ENCODE measurements at places on chromosomes 2 and 18. TPM values are rescaled to one million over a fixed set of nuclear protein-coding genes. Genes with fewer than 3 reads are reported as not detected.

DNA sequence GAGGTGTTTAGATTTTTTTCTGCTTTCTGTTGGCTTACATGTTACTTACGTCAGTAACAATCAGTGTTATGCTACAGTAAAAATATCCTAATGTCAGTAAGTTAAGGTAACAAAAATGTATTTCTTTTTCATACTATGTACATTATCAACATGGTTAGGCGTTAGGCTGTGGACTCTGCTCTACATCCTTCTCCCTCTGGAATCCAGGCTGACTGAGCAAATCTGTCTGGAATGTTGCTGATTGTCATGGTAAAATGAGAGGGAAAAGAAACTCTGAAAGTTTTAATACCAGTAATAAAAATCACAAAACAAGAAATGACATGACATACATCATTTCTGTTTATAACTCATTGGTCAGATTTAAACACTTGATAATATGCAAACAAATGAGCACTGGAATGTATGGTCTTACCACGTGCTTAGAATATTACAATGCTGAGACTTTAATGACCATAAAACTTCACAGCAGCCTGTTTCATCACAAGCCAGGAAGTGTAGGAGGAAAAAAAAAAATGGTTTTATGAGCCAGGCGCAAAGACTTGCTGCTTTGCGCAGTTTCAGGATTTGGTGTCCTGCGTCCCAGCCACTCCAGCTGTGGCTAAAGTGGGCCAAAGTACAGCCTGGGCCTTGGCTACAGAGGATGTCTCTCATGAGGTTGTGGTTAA is 252.4 kb downstream of the FSIP2 start:
- DNase-seq = peak; percentile 6

DNA sequence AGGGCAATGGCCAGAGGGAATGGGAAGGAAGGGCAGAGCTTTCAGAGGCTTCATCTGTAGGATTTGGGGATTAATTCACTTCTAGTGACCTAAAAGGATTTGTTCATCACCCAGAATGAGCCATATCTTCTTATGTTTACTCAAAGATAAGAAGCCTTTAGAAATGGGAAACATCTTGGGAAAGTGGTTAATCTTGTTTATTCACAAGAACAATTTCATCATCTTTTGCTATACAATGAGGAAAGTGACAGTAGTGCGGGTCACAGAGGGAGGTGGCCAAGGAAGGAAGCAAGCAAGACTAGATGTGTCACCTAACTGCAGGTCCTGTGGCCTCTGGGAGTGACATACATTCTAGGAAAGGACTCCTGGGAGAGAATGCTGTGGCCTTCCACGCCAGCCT is 140.4 kb upstream of the ALPP start:
- DNase-seq = no peak

DNA sequence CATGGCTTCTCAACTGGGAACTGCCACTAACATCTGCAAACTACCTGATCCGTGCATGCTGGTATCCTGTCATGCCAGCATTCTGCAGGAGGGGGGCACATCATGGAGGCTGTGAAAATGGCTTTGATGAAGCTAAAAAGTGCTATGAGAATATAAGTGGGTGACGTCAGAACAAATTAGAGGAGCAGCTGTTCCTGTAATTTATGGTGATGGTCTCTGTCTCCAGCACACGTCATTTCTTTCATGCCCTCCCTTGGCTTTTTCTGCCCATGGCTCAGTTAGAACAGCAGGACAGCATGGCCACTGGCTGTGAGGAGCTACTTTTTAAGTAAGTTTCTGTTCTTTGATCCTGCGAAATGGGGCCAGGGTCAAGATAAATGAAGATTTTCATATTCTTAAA is 466.3 kb downstream of the THSD7B start:
- no peak for DNase-seq

DNA sequence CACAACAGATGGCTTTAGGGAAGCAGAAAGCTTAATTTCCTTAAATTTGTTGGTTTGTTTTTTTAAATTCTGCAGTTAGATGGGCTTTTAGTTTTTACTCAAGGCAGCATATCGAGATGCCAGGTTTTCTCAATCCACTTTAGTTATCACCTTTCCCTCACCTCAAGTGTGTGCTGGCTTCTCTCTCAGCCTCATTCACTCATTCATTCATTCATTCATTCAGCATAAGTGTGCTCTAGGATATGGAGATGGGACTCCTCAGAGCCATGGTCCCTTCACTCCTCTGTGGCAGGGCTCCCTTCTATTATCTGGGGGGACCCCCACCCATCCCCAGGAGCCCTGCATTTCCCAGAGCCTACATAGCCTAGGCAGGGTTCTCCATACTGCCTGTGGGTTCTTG is 19.0 kb downstream of the VIL1 start:
- no peak for DNase-seq

DNA sequence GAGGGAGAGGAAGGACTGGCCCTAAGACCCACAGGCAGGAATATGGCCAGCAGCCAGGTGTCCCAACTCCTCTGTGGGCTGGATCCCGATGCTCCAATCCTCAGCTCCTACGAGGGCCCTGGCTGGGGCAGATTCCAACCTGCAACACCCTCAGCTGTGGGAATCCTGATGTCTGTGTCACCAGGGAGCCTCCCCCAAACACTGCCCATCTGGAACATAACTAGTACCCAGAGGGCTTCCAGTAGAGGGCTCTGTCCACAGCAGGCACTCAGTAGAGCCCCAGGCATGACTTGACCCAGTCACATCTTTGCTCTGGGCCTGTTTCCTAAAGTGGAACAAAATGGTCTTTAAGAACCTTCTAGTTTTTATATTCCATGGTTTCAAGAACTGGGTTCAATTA is 20.6 kb upstream of the LOXHD1 start:
- DNase-seq = peak; percentile 3

- DNase-seq = no peak
These were observed 36.6 kb upstream of the CRACDL start for GRCh38 chr2:98972582-98973167.

- no peak for DNase-seq
These were observed 42.1 kb downstream of the CRACDL start for GRCh38 chr2:98893911-98894321.

- no peak for DNase-seq
These were observed 35.1 kb downstream of the LOXHD1 start for GRCh38 chr18:46621871-46622270.

- DNase-seq = peak; percentile 47
These were observed 6.9 kb upstream of the STAT1 start for GRCh38 chr2:191020742-191021381.

DNA sequence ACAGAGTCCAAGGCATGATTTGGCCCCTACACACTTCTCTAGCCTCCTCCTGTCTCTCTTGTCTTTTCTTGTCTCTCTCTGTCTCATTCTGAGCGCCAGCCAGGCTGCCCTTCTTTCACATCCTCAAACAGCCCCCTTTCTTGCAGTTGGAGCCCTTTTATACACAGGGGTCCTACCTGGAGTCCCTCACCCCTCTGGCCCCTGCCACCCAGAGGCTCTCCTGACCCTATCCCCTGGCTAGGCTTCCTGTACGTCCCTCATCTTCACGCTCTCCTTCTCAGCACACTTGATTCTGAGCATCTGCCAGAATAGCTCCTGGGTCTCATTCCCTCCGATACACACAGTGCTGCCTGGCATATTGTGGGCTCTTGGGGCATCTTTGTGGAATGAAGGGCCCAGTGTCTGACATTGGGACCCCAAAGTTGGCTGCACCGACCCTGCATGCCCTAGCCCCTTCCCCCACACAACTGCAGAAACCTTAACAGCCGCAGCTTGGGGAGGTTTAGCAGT is 261.9 kb downstream of the DYSF start:
- DNase-seq = no peak

- no peak for DNase-seq
These were observed 51.3 kb upstream of the CYP1B1 start for GRCh38 chr2:38127277-38127676.

- peak; percentile 57 for DNase-seq
These were observed 19.4 kb downstream of the SFTPB start for GRCh38 chr2:85648619-85649018.

DNA sequence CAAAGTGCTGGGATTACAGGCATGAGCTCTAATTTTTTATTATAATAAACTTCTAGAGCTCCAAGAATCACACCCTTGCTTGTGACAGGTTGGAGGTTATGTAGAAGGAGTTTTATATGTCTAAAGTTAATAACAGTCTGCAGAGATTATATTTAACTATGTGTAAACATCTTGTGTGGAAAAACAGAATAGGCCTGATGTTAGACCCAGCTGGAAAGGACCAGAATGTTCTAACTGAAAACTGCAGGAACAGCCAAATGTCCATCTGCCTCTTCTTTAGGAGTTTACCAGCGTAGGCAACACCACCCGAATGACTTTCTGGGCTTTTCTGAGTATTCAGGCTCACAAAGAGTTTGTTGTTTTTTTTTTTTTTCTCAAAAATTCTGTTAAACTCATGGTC is 67.1 kb upstream of the CDCA7 start:
- DNase-seq = no peak

- no peak for DNase-seq
These were observed 338.9 kb downstream of the CCDC85A start for GRCh38 chr2:56522605-56523089.

DNA sequence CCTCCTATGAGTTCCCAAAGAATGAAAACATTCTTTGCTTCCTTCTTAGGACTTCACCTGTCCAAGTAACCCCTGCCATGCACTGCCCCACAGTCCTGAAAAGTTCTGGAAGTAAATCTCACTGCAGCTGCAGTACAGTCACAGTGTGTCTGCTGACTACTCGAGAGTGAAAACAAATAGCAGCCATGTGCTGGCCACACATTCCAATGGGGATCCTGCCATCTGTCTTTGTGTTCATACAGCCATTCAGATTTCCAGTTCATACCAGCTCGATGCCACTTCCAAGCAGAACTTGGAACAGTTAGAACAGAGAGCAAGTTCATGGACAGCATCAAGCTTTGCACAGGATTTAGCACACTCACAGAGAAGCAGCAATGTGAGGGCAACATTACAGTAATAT is 629.9 kb upstream of the ACVR2A start:
- no peak for DNase-seq

DNA sequence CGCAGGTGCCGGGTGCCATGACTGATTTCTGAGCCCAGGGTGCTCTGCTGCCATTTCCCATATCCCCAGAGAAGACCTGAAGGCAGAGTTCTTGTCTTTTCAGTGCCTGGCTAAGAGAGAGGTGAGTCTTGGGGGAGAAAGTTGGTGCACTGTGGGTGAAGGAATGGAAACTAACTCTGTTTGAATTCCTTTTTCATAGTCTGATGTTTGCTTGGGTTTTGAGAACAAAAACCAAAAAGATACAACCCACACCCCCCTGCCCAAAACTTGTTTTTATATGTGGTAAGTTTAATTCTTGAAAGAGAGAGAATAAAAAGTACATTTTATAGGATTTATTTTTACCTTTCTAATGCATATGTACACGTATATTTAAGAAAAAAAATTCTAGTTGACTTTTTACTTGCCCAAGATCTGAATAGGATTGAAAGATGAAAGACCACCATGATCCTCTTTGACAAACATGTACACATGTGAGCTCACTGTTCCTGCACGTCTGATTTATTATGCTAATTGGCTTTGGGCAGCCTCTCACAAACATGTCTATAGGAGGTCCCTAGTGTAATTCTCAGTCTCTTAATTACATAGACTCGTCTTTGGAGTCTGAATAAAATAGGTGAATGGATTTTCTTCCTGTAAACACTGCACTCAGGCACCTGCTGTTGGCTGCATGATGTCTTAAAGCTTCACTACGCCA is 46.3 kb downstream of the ARL4C start:
- DNase-seq = no peak

DNA sequence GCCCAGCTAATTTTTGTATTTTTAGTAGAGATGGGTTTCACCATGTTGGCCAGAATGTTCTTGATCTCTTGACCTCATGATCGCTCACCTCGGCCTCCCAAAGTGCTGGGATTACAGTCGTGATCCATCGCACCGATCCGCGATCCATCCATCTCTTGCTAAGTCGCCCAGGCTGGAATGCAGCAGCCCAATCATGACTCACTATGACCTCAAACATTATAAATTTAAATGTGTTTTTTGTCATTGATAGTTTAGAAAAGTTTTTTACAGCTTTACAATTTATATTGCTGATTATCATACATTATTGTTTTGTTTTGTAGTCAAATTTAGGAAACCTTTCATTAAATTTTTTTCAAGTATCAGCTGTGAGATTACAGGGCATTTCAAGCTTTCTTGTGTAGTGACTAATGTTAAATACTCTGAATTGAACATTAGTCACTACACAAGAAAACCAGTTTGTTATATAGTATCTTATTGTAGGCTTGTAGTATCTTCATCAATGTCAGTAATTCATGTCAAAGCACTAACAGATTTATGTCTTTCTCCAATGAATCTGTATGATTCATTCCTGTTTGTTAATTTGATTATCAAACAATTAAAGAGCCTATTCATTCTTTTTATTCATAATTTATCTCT is 37.5 kb downstream of the NR4A2 start:
- DNase-seq = peak; percentile 1

DNA sequence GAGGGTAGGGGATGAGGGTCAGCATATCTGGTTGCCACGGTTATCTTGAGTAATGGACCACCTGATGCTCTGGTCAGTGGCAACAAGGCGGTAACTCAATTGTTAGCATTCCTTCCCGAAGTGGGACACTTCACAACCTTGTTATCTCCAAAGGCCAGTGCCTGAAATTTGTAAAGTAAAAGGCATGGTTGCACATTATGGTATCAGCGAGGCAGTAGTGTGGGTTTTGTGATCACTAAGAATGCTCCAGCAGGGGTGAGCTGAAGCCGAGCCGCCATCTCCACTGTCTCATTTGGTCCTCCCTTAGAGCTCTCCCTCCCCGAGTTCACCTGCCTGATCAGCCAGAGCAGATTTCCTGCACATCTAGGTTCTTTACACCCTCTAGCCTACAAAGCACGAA is 50.5 kb upstream of the LGALSL start:
- no peak for DNase-seq

DNA sequence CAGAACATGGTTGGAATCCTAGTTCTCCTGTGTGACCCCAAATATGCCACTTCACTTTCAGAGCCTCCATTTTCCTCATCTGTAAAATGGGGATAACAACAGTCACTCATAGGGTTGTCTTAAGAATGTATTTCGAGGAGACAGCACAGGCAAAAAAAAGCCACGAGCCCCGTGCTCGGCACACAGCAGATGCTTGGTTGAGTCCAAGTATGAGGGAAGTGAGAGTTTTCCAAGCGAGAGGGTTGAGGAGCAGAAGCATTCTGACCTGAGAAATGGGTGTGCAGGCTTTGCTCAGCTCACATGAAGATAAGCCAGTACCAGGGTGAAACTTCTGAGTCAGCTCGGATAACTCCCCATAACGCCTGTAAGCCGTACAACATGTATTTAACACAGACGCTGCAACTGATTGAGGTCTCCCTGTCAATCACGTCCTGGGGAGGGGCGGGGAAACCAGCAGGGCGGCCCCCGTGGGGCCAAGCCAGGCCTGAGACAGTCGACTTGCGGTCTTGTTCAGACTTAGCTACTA is 23.0 kb upstream of the ODC1 start:
- no peak for DNase-seq

GRCh38 chr2:148603562-148603920 is 41.0 kb upstream of the EPC2 start:
- DNase-seq = no peak

Gene BMP10
- total RNA-seq = 0.46 TPM

Gene REG3A
- total RNA-seq = not detected

Gene FIGN
- total RNA-seq = 2.2 TPM

Gene GPR55
- total RNA-seq = not detected

Gene GREB1L
- total RNA-seq = 4.0 TPM

Gene IL18R1
- not detected for total RNA-seq

Gene PSMA8
- total RNA-seq = not detected

Gene PCBP1
- 26.3 TPM for total RNA-seq

Gene TIA1
- total RNA-seq = 72.2 TPM
